Muscle of back (tissue), 13 donors: ENCODE measurements at places on chromosomes 2 and 18. TPM values are rescaled to one million over a fixed set of nuclear protein-coding genes. Genes with fewer than 3 reads are reported as not detected.

- no peak for DNase-seq
Measured at GRCh38 chr2:26952374-26952773, 18.1 kb upstream of the MAPRE3 start.

DNA sequence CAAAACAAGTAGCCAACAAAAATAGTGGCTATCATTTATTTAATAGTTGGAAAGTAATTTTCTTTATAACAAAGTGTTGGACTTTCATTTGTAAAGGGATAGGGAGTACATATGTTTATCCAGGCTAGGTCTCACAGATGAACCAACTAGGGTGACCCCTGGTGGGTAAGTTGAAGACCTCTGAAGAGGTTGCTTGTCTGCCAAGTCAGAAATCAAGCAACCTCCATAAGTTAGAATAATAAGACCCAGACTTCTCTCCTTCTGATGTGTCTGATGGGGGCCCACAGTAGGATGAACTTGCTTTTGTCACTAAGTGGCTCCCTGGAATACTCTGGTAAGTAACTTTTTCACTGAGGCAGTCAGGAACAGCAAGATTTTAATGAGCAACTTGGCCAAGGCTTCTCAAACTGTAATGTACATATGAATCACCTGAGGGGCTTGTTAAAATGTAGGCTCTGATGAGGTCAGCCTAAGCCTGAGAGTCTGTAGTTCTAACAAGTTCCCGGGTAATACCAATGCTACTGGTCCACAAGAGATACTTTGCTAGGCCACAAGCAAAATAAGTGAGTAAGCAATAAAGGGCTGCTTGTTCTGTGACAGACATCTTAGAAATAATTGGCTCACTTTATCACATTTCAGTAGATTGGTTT is 319.6 kb downstream of the PIK3C3 start:
- DNase-seq = no peak

- peak; percentile 68 for DNase-seq
Measured at GRCh38 chr2:69741229-69741574, 732 bp upstream of the ANXA4 start.

DNA sequence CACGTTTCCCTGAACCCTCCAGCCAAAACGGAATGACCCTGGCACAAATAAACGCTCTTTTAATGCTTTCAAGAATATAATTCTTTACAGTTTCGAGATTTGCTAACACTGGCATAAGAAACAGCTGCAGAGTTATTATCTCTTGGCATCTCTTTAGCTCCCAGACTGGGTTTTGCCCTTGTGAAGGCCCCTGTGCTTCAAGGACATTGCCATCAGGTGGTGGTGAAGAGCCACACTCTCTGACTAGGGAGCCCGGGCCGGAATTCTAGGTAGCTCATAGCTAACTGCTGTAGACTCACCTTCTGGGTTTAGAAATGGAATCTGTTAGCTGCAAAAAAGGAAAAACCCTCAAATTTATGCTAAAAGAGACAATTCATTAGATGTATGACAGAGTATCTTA is 13.3 kb upstream of the GALNT14 start:
- DNase-seq = no peak

- no peak for DNase-seq
Measured at GRCh38 chr2:890791-891190, 59.9 kb upstream of the SNTG2 start.

DNA sequence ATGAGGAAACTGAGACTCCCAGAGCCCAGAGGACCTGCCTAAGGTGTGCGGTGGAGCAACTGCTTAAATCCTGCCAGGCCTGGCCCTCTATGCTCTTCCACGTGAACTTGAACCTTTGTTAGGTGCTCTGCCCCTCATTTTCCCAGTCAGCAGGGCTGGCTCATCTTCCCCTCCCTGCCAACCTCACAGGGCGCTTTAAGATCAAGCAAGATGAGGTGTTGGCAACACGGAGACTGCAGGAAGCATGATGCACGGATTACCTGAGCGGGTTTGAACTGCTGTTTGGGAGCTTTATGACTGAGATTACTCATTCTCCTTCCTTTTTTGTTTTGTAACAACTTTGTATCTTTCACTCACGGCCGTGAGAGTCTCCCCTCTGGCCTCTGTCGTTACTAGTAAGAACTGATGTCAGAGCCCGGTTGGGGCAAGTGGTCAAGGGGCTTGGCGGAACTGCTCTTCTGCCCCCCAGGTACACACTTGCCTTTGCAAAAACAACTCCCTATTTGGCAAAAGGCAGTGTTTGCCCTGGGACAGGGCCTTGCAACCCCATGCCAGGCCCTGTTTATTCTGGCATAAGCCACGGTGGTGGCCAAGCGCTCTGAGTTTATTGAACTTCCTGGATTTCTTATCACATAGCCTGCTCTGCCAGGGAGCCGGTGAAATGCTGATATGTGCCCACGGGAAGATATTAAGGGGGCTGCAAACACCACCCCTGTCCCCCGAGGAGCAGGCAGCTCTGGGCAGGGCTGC is 127.8 kb downstream of the INHBB start:
- no peak for DNase-seq

- no peak for DNase-seq
Measured at GRCh38 chr18:62436636-62437234, 86.1 kb upstream of the ZCCHC2 start.

GRCh38 chr2:2845267-2845666 is 514.2 kb upstream of the MYT1L start:
- DNase-seq = no peak

GRCh38 chr2:119122663-119123062 is 35.9 kb downstream of the C1QL2 start:
- DNase-seq = no peak

DNA sequence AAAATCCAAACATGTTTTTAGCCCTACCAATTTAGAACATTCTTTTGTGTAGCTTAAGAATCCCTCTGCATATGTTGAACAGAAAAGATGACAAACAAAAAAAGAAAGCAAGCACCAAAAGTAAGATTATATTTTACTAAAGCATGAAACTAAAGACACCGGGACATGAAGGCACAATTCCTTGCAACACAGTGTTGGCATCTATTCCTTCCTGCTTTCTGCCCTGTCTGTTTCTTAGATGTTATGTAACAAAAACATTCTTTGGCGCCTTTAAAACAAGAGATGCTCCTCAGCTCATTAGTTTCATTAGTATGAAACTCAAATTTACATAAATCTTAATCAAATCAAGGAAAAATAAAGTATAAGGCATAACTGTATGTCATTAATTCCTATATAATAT is 106.6 kb downstream of the TMEM131 start:
- no peak for DNase-seq

DNA sequence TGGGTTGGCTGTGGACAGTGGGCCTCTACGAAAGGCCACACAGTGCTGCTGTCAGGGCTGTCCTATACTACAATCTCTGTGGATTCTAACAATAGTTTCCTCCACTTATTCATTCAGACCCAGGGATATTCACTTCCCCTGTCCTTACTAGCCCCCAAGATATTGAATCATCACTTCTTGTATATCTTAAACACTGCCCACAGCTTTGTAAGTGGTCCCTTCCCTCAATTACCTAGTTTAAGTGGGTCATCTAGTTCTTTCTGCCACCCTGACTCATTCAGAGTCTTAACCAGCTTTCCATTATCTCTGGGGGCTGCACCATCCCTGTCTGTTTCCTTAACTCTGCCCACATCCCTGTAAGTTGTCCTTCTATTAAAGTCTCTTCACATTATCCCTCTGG is 69.2 kb downstream of the CD28 start:
- no peak for DNase-seq

DNA sequence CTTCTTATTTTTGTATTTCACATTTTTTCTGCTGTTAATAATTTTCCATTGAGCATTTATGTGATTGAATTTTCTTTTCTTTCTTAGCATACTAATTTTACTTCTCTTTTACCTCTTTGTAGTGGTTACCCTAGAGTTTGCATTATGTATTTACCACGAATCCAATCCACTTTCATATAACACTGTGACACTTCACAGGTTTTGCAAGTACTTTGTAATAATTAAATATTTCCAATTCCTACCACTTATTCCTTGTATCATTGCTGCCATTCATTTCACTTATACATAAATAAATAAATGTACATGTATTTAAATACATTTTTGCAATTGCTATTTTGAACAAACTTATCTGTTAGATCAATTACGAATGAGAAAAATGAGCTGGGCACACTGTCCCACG is 110.8 kb downstream of the TGIF1 start:
- DNase-seq = no peak

DNA sequence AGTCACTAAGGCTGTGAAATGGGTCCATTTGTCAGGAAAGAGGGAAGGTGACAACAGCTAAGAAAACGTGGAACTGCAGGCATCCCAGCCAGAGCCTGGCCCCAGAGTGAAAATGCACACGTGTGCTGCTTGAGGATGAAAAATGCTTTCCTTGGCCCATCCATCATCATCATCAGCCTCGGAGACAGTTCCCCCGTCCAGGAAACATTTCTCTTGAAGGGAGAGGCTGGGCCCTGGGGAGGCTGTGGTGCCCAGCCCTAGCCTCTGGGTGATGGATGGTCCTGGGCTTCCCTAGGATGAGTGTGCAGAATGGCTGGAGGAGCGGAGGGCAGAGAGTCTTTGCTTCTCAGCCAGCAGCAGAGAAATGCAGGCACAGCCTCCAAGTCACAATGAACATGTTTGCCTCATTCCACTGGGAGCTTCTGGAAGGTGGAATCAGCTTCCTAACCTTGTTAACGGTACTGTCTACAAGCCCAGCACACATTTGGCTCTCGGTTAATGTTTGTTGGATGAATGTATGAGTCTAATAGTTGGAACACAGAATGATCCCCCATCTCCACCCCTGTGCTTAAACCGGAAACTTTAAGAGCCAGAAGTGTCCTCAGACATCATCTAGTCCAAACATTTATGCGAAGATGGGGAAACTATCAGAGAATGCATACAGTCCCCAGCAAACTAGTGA is 164.0 kb downstream of the RDH14 start:
- DNase-seq = peak; percentile 91

Gene SERPINB3
- not detected for polyA plus RNA-seq

Gene CHRNA1
- polyA plus RNA-seq = 97.2 TPM

Gene FER1L5
- polyA plus RNA-seq = 0.26 TPM

Gene THUMPD2
- polyA plus RNA-seq = 20.0 TPM

Gene GPR55
- polyA plus RNA-seq = 0.07 TPM

Gene ERFE
- 15.0 TPM for polyA plus RNA-seq

Gene DBI
- polyA plus RNA-seq = 235 TPM

Gene DPP4
- polyA plus RNA-seq = 12.1 TPM

Gene TPO
- 0.23 TPM for polyA plus RNA-seq
